ENCODE measurements at places on chromosomes 4 and X.

DNA sequence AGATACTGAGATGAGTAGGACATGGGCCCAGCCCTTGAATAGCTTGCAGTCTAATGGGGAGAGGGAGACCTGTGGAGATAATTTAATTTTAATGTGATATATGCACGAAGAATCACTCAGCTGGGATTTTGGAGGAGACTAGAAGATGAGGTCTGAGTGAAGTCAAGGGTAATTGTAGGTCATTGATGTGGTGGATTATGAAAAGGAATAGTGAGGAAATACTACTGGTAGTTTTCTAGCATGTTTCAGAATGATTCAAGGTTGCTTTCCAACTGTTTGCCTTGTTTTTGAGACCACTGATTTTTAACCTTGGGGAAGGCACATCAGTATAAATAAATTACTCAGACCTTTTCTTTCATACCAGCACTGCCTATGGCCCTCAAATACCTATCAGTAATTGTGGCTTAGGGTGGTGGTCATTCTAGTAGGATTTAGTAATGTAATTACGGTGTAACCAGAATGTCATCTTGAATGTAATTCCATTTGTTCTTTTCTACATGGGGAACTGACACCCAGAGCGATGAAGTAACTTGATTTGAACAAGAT, 25.6 kb downstream of the PTTG2 start:
- DNase-seq = no peak

DNA sequence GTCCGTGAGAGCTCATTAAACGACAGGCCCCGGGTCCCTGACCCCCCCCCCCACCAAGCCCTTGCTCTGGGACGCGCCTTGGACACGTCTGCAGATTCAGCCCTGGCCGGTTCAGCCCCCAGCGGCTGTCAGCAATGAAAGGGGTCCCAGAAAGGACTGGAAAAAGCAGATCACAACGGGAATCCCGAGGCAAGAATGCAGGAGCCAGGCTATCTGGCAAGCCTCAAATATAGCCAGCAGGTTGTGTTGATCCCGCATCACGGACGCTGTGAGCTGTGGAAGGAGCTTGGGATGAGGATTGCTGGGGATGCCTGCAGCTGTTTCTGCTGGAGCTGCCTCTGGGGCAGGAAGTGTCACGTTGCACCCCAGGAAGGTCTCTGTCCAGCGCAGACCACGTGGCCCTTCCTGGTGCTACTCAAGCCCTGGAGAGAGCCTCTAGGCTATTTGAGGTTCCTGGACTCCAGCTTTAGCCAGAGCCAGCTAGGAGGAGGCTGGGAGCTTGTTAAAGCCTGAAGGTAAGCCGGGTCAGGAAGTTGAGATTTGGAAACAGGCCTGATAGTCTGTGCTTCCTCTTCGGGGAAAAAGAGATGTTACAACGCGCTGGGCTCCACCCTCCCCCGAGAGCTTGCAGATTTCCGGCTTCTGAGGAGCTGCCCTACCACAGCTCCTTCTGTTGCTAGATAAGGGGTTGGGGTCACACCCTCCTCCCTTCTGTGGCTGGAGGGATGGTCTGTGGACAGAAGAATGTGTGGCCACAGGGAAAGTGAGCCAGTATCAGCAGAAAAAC, 19.3 kb upstream of the CSF2RA start:
- DNase-seq = peak; percentile 48

- DNase-seq = no peak
These were observed 74.6 kb upstream of the STOX2 start for GRCh38 chr4:183830438-183830985.

DNA sequence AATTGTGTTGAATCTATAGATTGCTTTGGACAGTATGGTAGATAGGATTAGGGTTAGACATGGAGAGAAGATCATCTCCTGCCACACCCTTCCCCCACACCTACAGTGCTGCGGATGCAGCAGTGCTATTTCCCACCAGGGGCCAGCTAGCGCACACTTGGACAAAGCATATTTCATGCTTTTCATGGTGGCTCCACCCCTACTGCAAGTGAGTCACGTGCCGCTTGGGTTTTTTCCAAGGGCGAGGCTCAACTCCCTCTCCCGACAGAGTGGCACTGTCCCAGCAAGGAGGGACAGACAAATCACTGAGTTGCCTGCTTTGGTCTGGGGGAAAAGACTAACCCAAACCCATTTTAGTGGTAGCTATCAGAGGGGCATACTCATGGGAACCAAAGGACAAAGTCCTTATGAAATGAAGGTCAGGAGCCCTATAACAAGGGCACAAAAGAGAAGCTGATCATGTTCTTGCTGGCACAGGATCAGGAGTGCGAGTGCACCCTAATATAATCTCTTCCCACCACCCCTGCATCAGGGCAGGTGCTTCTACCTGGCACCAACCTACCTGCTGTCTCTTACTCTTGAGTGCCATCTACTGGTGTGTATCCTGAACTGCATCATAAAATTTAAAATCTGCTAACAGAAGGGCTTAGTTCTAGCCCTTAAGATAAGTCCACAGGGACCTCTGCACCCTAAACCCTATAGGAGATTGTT, 55.1 kb upstream of the PGAM4 start:
- peak; percentile 19 for DNase-seq

GRCh38 chrX:27555514-27555913, 34.6 kb upstream of the DCAF8L2 start:
- DNase-seq = no peak

GRCh38 chr4:147682755-147683154, 1.2 kb downstream of the PRMT9 start:
- no peak for DNase-seq

GRCh38 chr4:52836678-52837077, 25.4 kb upstream of the RASL11B start:
- DNase-seq = no peak

- DNase-seq = no peak
These were observed 25.7 kb upstream of the C1QTNF7 start for GRCh38 chr4:15402146-15402545.

DNA sequence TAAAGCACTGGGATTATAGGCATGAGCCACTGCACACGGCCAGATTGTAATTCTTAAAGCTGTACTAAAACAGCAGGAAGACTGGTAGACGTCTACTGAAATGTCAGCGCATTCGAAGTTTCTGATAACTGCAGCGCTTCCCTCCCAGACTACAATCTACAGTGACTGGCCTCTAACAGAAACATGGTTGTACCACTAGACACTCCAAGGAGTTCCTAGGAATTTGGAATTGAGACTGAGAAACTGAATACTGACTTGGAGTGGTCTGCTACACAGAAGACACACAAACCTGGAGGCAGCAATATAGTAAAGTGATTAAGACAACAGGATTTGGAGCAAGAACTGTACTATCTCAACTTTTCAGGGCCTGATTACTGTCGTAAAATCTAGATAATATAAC, 937 bp downstream of the HELQ start:
- DNase-seq = no peak

- peak; percentile 30 for DNase-seq
These were observed 11.0 kb downstream of the CUL4B start for GRCh38 chrX:120549483-120550452.

- DNase-seq = no peak
These were observed 86.9 kb upstream of the MAGEB16 start for GRCh38 chrX:35711281-35711680.

DNA sequence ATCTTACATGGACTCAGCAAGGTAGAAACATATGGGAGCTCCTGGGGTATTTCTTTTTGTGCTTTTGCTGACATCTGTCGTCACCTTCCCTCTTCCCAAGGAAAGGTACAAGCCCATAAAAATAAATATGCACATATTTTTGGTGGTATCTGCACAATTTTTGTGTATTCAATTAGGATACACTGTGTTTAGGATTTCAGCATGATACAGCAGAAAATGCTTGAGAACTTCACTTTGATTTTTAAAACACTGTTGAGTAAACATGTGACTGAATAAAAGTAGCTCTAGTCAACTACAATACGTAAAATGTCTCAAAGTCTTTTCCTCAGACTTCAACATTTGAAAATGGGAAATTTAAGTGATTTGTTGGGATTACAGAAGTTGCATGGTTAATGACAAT, 99.4 kb upstream of the SPANXC start:
- DNase-seq = no peak

DNA sequence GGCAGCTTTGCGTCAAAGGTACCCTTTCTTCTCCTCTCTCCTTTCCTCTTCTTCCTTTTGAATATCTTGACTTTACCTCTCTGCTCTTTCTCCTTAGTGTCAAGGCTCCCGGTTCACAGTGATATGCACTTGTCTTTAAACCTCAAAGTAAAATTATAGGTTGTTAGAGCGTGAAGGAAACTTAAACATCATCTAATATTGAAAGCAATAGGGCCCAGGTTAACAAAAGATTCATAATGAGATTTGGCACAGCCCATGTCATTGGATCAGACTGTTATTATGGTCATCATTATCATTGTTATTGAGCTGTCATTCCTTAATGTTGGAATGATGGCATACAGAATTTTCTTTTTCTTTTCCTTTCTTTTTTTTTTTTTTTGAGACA, 32.5 kb downstream of the FTHL17 start:
- DNase-seq = no peak

DNA sequence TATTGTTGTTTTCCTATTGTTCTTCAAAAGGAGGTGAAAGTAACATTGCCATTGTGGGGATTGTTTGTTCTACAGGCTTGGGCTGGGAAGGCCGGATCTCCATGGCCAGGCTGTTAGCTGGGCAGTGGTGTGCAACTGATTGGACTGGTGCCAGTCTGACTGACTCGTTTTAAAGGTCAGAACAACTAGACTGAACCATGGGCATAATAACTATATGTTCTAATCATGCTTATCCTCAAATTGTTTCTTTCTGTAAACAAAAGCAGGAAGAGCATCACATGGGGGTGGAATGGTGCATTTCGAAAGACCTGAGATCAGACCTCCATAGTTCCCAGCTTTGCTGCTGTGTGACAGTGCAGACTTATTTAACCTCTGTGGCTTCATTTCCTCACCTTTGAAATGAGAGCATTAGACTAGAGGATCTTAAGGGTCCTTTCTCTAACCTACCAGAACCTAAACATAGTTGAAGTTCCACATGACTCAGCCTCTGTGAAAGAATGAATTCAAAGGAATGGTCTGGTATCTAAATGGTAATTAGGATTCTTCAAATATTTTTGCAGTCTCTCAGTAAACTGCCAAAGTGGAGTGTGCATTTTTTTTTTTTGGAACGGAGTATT, 66.7 kb upstream of the PGRMC2 start:
- DNase-seq = no peak

- DNase-seq = no peak
These were observed 40.1 kb upstream of the SETD7 start for GRCh38 chr4:139596034-139596683.

DNA sequence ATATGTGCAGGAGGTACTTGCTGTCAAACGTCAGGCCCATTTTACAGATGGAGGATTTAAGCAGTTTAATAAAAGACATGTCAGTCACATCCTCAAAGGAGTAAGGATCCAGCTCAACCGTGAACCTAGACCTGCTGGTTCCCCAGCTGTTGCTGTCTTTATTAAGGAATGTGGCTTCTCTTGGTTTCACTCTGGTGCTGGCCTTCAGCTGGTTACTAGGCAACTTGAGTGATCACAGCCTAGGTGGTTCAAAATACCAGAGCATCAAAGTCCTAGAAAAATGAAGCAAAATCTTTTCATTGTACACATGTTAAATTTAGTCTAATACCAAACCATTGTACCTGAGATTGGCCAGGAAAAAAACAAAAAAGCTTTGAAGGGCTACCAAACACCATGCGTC, 32.7 kb upstream of the GLRA2 start:
- DNase-seq = no peak

- no peak for DNase-seq
These were observed 825.5 kb upstream of the NDST4 start for GRCh38 chr4:115938764-115939443.

GRCh38 chr4:125789023-125789422, 474.3 kb downstream of the FAT4 start:
- no peak for DNase-seq

DNA sequence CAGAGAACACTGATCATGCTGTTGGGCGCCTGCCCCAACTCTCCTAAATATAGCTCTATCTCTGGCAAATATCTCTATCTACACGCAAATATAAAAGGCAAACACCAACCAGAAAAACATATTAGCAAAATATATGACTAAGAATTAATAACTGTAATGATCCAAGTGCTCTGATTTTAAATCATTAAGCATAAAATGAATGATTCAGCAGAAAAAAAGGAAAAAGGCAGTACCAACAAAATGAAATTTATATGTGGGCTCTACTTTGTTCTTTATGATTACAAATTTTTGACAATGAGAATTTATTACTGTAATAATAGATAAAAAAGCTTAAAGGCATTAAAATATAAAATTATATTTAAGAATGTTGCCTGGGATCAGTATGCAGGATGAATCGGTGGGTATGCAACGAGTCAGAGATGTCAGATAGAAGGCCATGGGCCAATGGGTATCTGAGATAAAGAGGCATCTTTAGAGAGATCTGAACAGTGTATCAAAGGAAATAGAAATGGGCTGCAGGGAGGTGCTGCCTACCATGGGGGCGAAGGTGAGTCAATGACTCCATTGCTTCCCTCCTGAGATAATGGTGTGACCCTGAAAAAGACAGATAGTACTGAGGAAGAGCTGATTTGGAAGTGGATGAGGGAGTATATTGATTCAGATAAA, 234.8 kb downstream of the SCFD2 start:
- no peak for DNase-seq

- DNase-seq = peak; percentile 54
These were observed 107.1 kb downstream of the NSUN7 start for GRCh38 chr4:40856840-40857362.

All from stimulated activated CD4-positive, alpha-beta T cell treated with anti-CD3 and anti-CD28 coated beads, Interleukin-4, amount 100 ng/mL, for 24 hours (primary cell).